Ovary (tissue), 10 donors: ENCODE measurements at places on chromosomes 3 and 15. TPM values are rescaled to one million over a fixed set of nuclear protein-coding genes. Genes with fewer than 3 reads are reported as not detected.

DNA sequence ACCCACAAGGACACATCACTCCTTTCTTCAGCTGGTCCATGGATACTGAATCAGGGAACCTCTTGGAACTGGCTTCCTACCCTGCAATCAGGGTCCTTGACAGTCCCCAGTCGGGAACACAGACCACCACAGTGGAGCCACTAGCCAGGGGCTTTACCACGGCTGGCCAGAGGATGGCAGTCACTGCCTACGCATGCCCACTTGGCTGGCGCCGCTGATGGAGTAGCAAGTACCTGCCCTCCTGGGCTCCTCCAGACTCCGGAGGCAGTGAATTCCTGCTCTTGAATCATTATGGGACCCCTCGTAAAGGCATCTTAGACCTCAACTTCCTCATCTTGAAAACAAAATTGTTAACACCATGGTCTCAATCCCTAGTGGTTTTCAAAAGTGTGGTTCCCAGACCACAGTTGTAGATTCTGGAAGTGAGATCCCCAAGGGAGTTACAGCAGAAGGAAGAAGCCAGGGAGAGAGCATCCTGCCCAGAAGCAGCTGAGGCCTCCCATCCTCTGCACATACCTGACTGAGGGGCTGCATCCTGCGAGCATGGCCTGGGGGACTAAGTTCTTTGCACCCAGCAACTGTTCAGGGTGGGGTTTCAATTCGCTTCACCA is 9.1 kb upstream of the SKIC8 start:
- DNase-seq: no peak

The ZIC1 gene
- total RNA-seq: 0.18 TPM

The LTF gene
- total RNA-seq: 23.7 TPM

GRCh38 chr15:75697523-75697922 is 15.1 kb downstream of the CSPG4 start:
- peak; percentile 37 for DNase-seq

The SLC12A1 gene
- not detected for total RNA-seq

The NEDD4 gene
- 11.0 TPM for total RNA-seq

GRCh38 chr3:71548705-71549384 is 34.7 kb downstream of the FOXP1 start:
- no peak for DNase-seq

The SETMAR gene
- total RNA-seq: 27.4 TPM

The CFAP100 gene
- 2.8 TPM for total RNA-seq

DNA sequence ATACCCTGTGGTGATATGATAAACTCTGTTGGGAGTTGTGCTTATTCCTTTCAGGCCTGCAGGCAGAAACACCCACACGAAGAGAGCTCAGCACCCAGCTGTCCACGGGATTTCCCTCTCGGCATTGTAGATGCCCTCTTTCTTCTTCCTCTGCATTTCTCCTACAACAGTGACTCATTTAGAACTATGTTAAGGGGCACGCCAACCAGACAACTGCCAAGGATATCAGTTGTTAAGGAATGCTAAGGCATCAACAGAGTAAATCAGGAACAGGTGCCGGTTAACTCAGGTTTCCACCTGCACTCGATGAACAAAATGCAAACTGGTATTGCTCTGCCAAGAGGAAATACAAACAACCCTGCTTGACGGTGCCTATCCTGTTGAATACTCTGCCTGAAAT is 270.0 kb upstream of the PEX5L start:
- no peak for DNase-seq

GRCh38 chr3:119643528-119643927 is 16.9 kb downstream of the POPDC2 start:
- no peak for DNase-seq

DNA sequence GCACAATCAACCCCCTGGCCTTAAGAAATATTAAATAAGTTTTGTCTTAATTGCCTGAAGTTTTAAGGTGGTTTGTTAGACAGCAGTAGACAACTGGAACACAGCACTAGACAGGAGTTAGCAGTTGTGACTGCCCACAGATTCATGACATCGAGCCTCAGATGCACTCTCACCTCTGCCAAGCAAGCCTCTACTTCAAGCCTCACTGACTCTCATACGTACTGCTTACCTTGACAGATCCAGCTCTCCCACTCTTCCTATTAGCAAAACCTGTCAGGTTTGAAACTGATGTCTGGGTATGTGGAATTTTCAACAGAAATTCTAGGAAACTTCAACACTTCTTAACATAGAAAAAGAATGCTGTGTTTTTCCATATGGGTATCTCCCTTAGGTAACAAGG is 382.9 kb upstream of the DPH6 start:
- no peak for DNase-seq

- DNase-seq: no peak
Measured at GRCh38 chr15:85361323-85361722, 19.1 kb upstream of the AKAP13 start.

- no peak for DNase-seq
Measured at GRCh38 chr3:34066328-34066727, 267.9 kb downstream of the PDCD6IP start.

DNA sequence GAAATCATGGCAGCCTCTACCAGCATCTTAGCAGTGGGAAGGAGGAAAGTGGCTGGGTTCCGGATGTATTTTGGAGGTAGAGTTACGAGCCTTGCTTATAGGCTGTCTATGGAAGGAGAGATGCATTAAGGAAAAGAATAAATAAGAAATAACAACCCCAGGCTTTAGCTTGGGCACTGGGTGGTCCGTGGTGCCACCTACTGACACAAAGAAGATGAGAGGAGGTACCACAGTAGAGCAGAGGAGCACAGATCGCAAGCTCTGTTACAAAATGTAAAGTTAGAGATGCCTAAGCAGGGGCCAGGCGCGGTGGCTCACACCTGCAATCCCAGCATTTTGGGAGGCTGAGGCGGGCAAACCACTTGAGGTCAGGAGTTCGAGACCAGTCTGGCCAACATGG is 74.8 kb downstream of the TMEM39A start:
- no peak for DNase-seq

The SKIC8 gene
- 43.5 TPM for total RNA-seq

DNA sequence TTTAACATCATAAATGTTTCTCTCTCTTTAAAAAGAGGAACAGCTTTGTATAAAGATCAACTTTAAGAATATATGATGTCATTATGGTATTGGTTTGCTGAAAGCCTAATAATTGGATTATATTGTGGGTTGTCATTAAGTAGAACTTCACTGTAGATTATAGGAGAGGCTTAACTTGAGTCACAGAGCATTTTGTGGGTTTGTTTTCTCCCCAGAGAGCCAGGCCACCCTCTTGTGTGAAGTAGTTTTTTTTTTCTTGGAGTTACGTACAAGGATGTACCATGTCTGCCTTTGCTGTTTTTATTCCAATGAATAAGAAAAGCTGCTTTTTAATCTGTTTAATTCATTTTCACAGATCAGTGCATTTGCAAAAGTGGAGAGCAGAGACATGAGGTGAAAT is 354.8 kb upstream of the TBL1XR1 start:
- DNase-seq: no peak

- no peak for DNase-seq
Measured at GRCh38 chr15:68419301-68420175, 12.4 kb downstream of the ITGA11 start.

The LTK gene
- not detected for total RNA-seq

The DNASE1L3 gene
- total RNA-seq: 0.80 TPM

DNA sequence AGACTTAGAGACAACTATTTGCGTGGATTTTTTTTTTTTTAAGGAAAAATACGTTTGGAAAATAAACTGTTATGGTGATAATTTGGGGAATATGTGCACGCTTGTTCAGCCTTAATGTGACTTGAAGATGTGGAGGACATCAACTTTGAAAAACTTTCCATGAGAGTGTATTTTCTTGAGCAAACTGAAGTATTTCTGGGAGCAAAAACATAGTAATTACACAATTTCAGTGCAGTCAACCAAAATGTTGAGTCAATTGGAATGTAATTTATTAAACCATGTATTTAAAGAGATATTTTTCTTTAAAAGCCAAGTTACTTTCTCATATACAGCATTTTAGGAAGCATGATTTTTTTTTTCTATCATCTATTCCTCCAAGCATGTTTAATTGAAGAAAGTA is 80.3 kb upstream of the FLNB start:
- no peak for DNase-seq

The LCTL gene
- not detected for total RNA-seq

GRCh38 chr15:72146221-72146620 is 28.0 kb downstream of the SENP8 start:
- no peak for DNase-seq

The FBLN2 gene
- 18.2 TPM for total RNA-seq

GRCh38 chr15:84750583-84751092 is 2.2 kb downstream of the ZNF592 start:
- no peak for DNase-seq

DNA sequence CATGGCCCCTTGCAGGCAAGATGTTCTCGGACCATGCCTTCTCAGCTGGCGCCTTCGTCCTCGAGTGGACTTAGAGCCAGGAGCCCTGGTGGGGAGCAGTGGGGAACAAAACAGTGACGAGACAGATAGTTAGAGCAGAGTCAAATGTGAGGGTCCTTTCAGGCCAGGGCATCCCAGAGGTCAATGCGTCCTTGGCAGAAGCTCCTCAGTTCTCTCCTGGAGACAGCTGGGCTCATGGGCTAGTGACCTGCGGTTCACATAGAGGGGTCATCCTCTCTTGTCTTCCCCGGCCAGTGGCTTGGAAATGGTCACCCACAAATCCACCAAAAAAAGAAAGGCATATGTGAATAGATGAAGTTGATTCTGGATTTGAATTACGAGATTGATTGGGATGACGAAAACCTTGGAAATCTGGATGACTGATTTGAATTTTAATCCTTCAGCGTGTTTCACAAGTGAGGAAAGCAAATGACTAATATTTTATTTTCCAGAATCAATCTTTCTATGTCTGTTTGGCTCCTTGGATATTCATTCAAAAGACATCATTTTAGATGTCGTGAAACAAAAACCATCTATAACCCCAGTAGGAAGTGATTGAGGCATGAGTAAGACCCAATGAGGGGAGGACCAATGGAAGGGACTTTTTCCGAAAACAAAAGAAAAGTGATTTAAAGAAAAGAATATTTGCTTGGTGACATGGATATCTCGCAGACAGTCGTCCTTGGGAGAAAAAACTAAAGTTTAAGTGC is 84.5 kb downstream of the ASB7 start:
- no peak for DNase-seq

- no peak for DNase-seq
Measured at GRCh38 chr15:28945626-28946230, 60.0 kb downstream of the APBA2 start.

The PTPRG gene
- total RNA-seq: 33.8 TPM

DNA sequence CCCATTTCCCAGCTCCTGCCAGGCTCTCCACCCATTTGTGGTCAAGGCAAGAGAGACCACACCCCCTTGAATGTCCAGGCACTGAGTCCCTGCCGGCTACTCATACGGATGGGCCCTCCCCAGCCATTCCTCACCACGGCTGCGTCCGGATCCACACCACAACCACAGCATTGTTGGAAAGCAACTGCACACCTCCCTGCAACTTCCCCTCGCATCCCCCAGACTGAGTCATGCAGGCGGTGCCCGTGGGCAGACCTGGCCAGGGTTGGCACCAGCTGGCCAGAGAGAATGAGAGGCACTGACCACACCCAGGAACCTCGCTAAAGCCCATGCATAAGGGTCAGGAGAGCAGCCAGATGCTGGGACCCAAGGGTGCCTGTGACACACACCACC is 30.5 kb downstream of the LOXL1 start:
- peak; percentile 38 for DNase-seq
